ENCODE measurements at places on chromosomes 7 and 10.

DNA sequence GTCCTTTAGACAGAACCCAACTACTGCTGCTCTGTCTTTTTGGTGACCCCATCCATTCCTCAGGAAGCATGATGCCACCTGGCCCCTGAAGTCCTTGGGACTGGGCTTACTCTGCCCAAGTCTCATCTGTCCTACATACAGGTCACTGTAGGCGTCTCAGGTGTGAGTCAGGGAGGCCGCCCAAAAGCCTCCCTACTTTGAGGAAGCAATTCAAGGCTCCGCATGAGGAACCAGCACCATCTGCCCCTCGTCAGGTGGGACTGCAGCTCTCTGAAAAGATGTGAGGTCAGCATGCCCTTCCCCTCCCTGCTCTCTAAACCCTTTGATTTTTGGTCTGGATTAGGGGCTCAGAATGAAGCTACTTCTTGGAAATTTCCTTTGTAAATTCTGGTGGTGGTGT, 354.8 kb downstream of the CXCL12 start:
- DNase-seq, result peak; percentile 7

DNA sequence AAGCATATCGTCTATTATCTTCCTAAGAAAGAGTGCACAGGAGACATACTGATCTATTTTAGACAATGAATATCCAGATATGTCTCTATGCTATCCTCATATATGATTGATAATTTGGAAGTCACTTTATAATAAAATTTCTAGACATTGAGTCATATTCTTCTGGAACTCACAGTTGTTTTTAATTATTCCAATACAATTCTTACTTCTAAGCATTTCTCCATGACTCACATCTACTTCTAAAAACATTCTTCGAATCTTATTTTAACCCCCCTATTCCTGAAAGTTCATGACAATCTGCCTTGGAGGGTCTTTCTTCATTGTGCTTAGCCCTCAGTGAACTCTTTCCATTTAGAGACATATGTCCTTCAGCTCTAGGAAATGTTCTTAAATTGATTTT, 368.1 kb downstream of the MDFIC start:
- no peak for DNase-seq

- no peak for DNase-seq
Measured at GRCh38 chr7:22671177-22671879, 55.7 kb upstream of the IL6 start.

DNA sequence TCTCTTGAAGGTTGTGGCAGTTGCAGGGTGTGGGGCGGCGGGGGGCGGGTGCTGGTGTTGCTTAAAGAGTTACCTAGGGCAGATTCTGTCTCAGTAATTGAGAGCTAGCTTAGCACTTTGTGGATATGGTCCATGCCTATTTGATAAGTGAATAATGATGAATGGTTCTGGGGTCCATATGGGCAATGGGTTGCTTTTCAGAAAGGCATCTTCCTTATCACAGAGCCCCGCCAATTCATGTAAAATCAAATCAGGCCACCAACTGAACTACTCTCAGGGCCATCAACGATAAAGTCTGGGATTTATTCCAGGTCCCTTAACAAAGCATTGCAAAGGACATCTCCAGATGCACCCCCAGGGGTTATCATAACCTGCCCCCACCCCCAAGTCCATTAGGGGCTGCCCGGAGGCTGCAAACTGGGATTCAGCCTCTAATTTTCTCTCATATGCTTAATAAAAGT, 1.8 kb upstream of the PRRT4 start:
- DNase-seq, result no peak

DNA sequence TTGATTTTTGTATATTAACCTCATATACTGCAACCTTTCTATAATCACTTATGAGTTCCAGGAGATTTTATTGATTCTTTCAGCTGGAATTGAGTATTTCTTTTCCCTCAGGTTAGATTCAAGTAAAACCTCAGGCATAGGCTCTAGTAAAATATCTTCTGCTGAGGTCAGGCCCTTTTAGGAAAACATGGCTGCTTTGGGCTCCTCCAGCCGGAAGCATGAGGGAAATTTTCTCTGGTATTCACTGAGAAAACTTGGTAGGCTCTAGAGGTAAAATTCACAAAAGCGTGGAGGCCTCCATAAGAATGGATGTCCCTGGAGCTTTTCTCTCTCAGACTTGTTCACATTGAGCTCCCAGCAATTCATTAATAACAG, 56.7 kb downstream of the AKR1E2 start:
- no peak for DNase-seq

DNA sequence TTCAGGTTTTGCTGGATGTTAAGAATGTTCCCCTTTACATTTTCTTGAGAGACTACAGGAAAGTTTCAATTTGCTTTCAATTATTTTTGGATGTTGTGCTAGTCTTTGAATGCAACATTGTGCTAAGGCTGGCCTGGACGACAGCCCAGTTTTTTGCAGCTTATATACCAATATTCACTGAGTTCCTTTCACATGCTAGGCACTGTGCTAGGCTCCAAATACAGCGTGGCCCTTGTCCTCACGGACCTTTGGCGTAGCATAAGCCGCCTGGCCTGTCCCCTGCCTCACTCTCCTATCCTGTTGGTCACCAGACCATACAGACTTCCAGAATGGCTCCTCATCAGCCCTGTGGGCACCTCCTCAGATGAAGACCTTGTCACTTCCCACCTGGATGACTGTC, 19.5 kb upstream of the HSPA12A start:
- no peak for DNase-seq

GRCh38 chr7:78178319-78178718, 379.7 kb downstream of the PHTF2 start:
- no peak for DNase-seq

DNA sequence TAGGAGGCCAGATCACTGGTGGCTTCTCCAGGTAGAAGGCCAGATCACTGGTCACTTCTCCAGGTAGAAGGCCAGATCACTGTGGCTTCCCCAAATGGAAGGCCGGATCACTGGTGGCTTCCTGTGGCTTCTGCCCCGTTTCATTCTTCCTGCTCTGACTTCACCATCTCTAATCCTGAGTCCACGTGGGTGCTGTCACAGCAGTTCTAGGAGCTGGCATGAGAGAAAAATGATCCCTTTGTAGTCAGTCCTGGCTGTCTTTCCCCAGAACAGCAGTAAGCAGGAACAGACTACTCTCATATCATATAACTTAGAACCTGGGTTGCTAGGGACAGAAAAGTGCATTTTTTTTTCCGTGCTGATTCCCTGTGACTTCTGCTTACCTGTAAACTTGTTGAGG, 90.9 kb downstream of the ACTR3B start:
- no peak for DNase-seq

DNA sequence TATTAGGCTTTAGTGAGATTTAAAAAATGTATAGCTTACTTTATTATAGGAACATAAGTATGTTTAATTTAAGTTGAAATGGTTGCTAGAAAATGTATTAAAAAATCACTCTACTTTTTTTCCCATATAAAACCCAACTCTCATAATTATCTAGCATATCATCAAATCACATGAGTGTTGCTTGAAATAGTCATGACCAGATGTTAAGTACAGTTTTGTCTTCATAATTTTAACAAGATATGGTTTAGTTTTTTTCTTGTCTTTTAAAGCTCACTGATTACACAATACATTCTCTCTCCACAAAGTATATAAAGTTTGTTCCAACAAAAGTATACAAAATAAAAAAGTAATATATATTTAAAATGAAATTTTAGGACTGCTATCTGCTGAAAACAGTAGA, 82.8 kb downstream of the HGF start:
- DNase-seq, result no peak

DNA sequence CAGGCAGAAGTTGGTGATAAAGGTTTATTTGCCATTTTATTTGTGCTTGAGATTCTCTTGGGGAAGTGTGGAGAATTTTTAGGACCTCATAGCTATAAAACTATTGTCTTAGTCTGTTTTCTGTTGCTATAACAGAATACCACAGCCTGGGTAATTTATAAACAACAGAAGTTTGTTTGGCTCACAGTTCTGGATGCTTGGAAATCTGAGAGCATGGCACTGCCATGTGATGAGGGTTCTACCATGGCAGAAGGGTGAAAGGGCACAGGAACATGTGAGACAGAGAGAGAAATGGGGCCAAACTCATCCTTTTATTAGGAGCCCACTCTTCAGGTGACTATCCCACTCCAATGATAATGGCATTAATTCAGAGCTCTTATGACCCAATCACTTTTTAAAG, 12.3 kb downstream of the SUN3 start:
- no peak for DNase-seq

- no peak for DNase-seq
Measured at GRCh38 chr7:140249036-140249806, 72.4 kb upstream of the KDM7A start.

- DNase-seq, result no peak
Measured at GRCh38 chr10:77350711-77351119, 286.9 kb downstream of the KCNMA1 start.

DNA sequence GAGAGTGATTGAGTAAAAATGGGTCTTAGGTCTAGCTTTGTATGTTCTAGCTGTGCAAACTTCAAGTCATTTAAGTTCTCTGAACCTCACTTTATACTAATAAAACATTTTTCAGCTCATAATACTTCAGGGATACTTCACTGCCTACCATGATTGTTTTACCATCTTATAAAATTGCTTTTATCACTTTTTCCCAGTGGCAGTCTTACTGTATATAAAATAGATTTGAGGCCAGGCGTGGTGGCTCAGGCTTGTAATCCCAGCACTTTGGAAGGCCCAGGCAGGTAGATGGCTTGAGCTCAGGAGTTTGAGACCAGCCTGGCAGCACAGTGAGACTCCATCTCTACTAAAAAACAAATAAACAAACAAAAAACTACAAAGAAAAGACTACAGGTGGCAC, 17.4 kb downstream of the FGL2 start:
- DNase-seq, result no peak

- no peak for DNase-seq
Measured at GRCh38 chr10:34098821-34099567, 716.1 kb downstream of the PARD3 start.

Data from CD4-positive, alpha-beta T cell treated with Interleukin-15 for 4 hours (primary cell).